ENCODE measurements at places on chromosomes 5 and 9. TPM values are rescaled to one million over a fixed set of nuclear protein-coding genes. Genes with fewer than 3 reads are reported as not detected.

The OR1L6 gene
- not detected for total RNA-seq

The IL11RA gene
- 33.6 TPM for total RNA-seq

The C9orf78 gene
- 47.3 TPM for total RNA-seq

The C9orf153 gene
- total RNA-seq: not detected

The ALDH1A1 gene
- 81.3 TPM for total RNA-seq

The ENHO gene
- 2.0 TPM for total RNA-seq

The ANKRD18A gene
- not detected for total RNA-seq

The SLC45A2 gene
- total RNA-seq: not detected

The FOXD4L4 gene
- not detected for total RNA-seq

The ZNF608 gene
- 28.7 TPM for total RNA-seq

The AIF1L gene
- total RNA-seq: 22.9 TPM
